Skeletal muscle cell (primary cell): ENCODE measurements at places on chromosomes 5 and 9.

GRCh38 chr5:139783436-139783965, 12.1 kb upstream of the PSD2 start:
- DNase-seq, result no peak

GRCh38 chr9:76687861-76688391, 76.3 kb upstream of the PCA3 start:
- DNase-seq, result peak; percentile 60

- DNase-seq, result no peak
Measured at GRCh38 chr5:26388976-26389375, 649.4 kb downstream of the CDH9 start.

- no peak for DNase-seq
Measured at GRCh38 chr9:22118810-22119521, 109.9 kb upstream of the CDKN2B start.

DNA sequence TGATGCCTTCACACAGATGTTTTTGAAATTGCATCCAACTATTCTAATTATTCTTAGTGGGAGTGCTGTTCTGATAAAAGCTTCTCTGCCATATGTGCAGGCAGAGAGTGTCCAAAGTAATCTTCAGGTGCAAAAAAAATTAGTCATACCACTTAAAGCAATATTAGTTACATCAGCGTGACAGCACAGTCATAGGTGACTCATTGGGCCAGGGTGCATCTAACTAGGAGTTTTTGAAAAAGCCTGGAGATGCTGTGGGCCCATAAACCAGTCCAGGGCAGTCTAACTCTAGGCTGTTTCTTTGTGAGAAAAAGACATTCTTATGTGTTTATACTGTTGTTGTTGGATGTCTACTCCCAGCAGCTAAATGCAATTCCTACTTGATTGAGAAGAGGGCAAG, 33.0 kb upstream of the C6 start:
- peak; percentile 47 for DNase-seq

- no peak for DNase-seq
Measured at GRCh38 chr9:75116306-75116705, 28.0 kb downstream of the OSTF1 start.

DNA sequence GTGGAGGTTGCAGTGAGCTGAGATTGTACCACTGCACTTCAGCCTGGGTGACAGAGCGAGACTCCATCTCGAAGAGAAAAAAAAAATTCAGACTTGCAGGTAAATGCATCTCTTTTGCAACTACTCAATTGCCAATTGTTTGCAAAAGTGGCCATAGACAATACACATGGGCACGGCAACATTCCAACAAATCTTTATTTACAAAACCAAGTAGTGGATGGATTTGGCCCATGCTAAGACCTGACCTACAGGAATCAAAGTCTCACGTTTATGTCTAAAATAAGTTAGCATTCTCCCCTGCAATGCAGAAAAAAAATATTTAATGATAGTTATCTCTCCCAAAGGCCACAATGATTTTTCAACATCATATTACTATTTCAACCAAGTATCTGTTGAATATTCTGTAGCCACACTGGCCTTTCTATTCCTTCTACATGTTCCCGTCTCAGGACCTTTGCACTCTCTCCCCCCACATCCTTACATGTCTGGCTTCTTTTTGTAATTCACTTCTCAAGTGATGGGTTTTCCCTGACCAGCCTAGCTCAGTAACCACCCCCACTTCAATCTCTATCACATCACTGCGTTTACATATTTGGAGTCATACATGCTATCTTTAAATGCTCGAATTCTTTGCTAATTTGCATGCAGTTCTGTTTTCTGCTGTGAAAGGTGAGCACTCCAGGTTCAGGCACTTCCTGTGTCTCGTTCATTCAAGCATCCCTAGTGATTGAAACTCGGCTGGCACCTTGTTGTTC, 54.2 kb downstream of the FNBP1 start:
- DNase-seq, result no peak

DNA sequence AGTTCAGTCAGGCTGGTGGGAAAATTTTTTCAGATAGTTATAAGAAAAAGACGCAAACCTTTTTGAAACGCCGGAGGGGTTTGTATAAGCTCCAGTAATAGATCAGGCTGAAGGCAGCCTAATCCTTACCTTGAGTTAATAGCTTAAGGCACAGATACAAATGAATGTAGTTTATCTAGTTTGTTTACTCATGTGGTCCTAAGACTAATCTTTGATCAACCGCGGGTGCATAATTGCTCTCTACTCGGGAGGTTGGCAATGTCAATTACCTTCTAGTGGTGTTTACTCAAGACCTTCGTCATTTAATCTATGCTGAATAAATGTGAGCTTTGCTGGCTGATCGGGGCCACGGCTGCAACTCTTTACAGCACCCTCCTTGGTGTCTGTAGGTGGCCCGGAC, 665 bp upstream of the INSL4 start:
- DNase-seq, result no peak

DNA sequence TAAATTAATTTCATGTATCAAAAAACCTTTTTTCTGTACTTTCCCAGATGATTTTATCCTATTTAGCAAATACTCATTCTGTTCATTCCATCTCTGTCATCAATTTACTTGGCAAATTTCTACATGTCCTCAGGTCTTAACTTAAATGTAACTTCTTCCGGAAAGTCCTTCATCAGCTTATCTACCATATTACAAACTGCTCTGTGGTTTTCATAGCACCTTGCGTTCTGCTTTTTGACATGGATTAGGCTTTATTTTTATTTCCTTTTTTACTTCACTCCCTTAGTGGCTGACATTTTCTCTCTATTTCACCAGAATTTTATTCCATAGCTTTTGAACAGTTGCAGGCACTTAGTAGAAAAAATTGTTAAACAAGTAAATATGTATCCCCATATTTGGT, 1040.8 kb downstream of the TAF11L14 start:
- DNase-seq, result no peak

- DNase-seq, result no peak
Measured at GRCh38 chr5:157541447-157542118, 34.0 kb downstream of the ADAM19 start.

DNA sequence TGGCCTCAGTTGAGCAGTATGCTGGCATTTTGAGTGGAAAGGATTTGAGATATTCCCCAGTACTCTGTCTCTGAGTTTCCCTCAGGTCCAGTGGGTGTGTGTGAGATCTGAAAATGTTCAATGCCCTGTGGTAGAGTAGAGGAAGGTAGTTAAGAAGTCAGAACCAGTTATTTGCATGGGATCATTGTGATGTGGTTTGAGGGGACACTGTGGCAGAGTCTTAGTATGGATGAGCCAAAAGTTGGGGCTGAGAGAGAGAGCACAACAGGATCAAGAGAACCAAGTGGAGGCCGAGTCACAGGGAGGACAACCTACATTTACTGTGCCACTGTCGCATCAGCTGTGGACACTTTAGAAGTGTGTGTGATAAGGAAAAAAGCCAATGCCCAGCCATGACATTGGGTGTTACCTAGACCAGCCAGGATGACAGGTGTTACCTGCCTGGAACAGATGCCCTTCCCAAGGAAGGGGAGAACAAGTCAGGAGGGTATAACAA, 128.9 kb upstream of the IL12B start:
- no peak for DNase-seq

- DNase-seq, result no peak
Measured at GRCh38 chr9:91903126-91903911, 46.7 kb downstream of the ROR2 start.

DNA sequence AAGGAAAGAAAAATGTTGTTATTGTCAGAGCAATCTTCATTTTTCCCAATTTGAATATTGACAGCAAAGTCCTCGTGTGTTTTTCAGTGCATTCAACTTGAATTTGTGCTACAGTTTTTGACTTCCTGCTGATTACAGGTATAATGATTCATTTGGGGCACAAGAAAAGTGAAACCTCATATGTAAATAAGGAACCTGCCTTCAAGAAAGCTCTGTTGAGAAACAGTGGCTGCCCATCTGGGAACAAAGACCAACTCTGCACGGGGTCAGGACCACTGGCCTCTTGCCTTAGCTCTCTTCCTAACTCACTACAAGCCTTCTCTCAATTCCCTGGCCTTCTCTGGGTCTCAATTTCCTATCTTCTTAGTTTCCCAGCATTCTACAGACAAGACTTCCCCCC, 21.0 kb downstream of the TIMD4 start:
- DNase-seq, result no peak

GRCh38 chr5:13478831-13479465, 465.5 kb downstream of the DNAH5 start:
- peak; percentile 12 for DNase-seq

GRCh38 chr9:109512170-109512756, 14.2 kb upstream of the PTPN3 start:
- no peak for DNase-seq

GRCh38 chr5:148372166-148372725, 11.5 kb upstream of the FBXO38 start:
- no peak for DNase-seq

- no peak for DNase-seq
Measured at GRCh38 chr9:3794635-3795034, 268.8 kb upstream of the RFX3 start.

- no peak for DNase-seq
Measured at GRCh38 chr5:73853091-73853490, 227.1 kb downstream of the ARHGEF28 start.

- no peak for DNase-seq
Measured at GRCh38 chr9:92341578-92341977, 15.8 kb downstream of the CENPP start.

- no peak for DNase-seq
Measured at GRCh38 chr5:78540335-78541085, 108.1 kb downstream of the LHFPL2 start.

DNA sequence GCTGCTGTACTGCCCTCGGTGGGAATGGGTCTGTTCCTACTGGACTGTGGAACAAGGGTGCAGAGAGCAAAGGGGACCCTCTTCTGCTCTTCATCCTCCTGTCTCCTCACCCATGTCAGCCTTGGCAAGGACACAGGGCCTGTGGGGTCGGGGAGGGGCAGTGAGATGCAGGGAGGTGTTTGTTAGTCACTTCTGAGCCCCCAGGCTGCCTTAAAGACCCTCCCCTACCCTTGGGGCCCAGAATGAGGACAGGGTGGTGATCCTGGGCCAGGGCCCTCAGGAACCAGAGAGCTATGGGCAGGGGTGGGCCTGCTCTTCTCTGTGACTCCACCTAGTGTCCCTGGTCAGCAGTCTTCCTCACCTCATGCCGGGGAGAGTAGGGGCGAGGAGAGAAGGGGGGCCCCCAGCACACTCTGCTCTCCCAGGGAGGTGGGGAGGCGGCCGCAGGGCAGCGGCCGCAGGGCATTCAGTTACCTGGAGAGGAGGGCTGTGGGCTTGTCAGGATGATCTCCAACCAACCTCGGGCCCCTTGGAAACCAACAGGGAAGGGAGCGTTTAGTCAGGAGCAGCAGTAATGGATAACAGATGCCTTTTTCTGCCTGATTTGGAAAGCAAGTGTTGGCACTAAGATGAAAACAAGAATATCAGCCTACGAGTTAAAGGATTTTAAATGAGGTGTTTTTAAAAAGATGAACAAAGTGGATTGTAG, 62.0 kb upstream of the GARNL3 start:
- DNase-seq, result no peak

DNA sequence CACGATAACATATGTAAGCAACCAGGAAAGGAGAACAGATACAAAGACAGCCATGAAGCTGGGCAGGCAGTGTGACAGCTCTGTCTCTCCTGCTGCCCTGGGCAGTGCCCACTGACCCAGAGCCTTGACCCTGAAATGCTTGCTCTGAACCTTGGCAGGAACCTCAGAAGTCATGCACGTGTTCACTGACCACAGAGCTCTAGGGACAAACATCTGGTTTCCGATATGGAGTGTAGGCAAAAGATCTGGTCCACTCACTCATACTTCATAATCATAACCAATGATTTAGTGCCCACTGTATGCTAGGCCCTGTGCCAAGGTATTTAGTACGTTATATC, 102.6 kb downstream of the FSTL4 start:
- DNase-seq, result no peak

- DNase-seq, result no peak
Measured at GRCh38 chr9:83362341-83362995, 175.7 kb downstream of the FRMD3 start.

DNA sequence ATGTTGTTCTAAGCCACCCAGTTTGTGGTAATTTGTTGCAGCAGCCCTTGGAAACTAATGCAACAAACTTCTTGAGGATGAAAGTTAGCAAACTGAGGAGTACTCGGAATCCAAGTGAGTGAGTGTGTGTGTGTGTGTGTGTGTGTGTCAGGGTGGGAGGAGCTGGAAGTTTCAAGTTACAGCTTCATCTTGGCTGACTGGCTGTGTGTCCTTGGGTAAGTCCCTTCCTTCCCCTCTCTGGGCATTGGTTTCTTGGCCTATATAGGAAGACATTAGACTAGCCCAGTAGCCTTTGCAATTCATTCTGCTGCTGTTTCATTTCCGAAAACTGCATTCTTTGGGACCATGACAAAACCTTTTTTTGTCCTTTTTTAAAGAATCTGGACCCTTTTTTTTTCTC, 157.2 kb downstream of the MELK start:
- no peak for DNase-seq

DNA sequence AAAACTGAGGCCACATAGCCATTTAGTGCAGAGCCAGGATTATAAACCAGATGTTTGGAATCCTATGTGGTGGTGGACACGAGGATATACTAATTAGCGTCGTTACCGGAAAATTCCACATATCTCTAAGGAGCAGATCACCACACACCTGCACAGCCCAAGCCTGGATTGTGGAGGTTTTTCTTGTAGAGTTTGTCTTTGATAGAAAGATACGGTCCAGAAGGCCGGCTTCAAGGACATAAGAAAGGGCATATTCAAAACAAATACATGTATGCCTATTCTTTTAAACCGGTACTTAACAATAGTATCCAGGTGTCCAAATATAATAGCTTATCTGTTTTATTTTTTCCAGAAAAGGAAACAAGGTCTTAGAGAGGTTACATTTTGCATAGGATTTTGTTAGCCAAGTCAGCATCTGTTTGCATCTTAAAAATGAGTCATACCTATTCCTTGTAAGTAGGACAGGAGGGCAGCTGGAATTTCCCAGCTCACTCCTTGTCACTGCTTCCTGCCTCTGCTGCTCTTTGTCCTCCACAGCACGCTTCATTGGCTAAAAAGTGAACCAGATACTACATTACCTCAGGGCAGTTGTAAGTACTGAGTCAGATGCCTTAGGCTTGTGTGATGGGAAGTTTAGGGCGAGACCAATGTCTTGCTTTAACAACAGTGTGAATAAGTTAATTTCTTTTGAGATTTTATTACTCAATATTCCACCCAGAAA, 3.6 kb downstream of the TMC1 start:
- peak; percentile 94 for DNase-seq

- DNase-seq, result no peak
Measured at GRCh38 chr5:114319821-114320220, 42.0 kb upstream of the KCNN2 start.

GRCh38 chr9:16640649-16641048, 229.8 kb downstream of the BNC2 start:
- no peak for DNase-seq

GRCh38 chr5:32651638-32652037, 59.5 kb upstream of the NPR3 start:
- DNase-seq, result no peak

GRCh38 chr5:33227746-33228145, 213.0 kb upstream of the TARS1 start:
- DNase-seq, result no peak
